GM06990 (cell line): ENCODE measurements at places on chromosomes 12 and 14.

DNA sequence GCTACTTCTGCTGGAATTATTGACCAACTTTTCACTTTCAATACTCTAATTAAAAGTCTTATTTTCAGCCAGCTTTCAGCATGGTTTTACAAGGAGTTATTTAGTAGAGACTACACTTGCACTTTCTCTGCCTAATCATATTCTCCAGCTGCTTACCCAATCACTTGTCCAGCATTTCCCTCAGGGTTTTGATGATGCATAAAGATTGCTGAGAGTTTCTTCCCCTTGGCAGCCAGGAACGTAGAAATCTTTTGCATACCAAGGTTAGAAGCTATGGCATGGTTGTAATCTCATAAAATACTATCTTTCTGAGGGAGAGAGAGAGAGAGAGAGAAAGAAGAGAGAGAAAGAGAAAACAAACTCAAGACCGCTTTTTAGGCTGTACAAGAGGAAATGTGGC is 10.8 kb downstream of the OR4Q3 start:
- DNase-seq: no peak

GRCh38 chr14:55075628-55076175 is 24.3 kb downstream of the MAPK1IP1L start:
- no peak for DNase-seq

DNA sequence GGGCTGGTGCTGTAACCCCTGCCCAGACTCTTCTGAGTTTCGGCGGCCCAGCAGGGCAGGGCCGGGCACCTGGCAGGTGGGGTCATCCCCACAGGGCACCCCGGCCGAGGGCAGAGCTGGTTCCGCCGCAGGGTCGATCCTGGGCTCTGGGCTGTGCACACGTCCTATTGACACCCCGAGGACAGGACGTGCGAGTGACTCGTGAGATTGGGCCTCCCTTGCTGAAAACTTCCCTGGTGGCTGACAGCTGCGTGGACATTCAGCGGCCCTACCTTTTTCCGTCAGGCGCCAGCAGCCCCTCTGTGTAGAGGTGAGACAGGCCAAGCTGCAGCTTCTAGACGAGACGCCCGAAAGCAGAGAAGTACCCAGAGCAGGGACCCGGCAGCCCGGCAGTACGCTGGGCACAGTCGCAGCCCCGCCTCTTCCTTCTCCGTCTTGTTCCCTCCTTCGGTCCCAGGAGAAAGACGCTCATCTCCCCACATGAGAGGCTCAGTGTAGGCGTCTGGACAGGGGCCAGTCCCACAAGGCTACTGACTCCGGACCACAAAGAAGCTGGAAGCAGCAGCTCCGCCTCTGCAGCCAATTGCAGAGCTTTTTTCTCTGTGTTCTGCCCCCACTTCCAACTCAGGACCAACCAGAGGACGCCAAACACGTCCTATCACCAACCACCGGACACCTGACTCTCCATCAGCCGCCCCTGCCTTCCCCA is at the start of gene LRCOL1:
Gene LRCOL1, minus strand, starts transcription at position 532 of the 709 bp plus-strand sequence. CDS start 4,331 bp downstream, outside the sequence.
- no peak for DNase-seq

GRCh38 chr12:90969346-90969745 is 14.4 kb upstream of the CCER1 start:
- DNase-seq: no peak

- DNase-seq: no peak
These were observed 36.2 kb upstream of the TMEM260 start for GRCh38 chr14:56543436-56543835.

DNA sequence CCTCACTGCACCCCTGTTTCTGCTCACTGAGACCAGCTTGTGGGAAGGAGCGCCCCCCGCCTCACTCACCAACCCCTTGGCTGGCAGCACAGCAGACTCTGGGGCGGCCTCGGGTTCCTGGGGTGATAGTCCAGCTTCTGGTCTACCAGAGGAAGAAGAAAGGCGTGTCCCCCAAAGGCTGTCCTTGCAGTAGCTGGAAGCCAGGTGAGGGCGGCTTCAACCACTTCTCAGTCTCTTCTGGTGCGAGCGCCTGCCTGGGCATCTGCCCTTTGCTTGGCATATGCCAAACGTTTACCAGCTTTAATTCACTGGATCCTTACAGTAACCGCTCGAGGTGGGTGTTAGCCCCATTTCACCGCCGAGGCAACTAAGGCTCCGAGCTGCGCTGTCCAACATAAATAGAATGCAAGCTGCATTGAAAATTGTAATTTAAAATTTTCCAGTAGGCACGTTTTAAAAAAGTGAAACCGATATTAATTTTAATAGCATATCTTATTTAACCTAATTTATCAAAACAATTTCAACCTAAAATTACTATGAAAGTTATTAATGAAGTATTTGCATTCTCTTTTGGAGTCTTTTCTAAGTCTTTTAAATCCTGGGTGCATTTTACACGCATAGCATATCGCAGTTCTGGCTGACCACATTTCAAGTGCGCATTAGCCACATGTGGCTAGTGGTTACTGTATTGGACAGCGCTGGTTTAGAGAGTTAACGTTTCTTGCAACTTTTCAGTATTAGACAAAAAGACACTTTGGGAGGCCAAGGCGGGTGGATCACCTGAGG is 872 bp downstream of the FAM177A1 start:
- no peak for DNase-seq
